ENCODE measurements at places on chromosomes 7 and 10.

DNA sequence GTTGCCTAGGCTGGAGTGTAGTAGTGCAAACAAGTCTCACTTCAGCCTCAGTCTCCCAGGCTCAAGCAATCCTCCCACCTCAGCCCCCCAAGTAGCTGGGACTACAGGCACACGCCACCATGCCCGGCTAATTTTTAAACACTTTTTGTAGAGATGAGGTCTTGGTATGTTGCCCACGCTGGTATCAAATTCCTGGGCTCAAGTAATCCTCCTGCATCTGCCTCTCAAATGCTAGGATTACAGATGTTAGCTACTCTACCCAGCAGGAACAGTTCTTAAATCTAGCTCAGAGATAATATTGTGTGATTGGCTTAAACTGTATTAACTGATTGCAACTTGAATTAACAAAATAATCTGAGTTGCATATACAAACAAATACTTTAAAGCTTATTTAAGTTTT, 82.9 kb downstream of the CDK14 start:
- DNase-seq = no peak

- no peak for DNase-seq
Measured at GRCh38 chr10:76327441-76327840, 896.0 kb downstream of the LRMDA start.

GRCh38 chr10:78460204-78460603, 426.5 kb downstream of the RPS24 start:
- no peak for DNase-seq

GRCh38 chr7:52547308-52547910, 488.0 kb upstream of the POM121L12 start:
- no peak for DNase-seq

DNA sequence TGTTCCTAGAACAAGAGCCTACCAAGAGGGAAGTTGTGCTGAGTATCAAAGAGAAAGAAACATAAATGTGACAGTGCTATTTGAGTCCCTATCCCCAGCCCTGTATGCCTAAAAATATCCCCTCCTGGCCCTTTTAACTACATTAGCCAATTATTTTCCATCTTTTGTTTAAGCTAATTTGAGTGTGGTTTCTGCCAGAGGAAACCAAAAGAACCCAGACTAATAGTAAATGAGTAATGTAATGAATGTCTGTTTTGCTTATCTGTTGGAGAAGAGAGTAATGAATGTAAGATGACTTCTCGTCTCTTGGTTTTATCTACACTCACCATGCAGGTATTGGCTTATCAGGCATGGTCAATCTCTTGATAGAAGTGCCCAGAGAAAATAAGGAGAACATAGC, 134.4 kb upstream of the CDK1 start:
- DNase-seq = no peak

- no peak for DNase-seq
Measured at GRCh38 chr10:122375679-122376160, 1.2 kb downstream of the PLEKHA1 start.

GRCh38 chr10:43647576-43647975, 1.1 kb downstream of the ZNF32 start:
- no peak for DNase-seq

DNA sequence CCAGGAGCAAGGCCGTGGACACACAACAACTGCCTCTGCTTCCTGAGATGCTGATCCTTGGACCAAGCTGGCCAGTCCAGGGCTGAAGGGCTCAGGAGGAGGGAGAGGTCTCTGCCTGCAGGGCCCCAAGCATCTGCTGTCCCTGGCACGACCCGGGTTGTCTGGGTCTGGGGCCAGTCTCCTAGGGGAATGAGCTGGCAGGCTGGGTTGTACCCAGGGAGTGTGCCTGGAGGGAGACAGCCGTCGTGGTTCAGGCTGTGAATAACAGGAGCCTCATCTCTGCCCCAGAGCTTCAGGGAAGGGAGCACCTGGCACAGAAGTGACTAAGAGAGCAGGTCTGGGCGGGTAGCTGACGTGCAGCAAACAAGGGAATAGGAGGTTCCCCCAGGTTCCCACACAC, 17.9 kb upstream of the SERPINE1 start:
- DNase-seq = no peak

DNA sequence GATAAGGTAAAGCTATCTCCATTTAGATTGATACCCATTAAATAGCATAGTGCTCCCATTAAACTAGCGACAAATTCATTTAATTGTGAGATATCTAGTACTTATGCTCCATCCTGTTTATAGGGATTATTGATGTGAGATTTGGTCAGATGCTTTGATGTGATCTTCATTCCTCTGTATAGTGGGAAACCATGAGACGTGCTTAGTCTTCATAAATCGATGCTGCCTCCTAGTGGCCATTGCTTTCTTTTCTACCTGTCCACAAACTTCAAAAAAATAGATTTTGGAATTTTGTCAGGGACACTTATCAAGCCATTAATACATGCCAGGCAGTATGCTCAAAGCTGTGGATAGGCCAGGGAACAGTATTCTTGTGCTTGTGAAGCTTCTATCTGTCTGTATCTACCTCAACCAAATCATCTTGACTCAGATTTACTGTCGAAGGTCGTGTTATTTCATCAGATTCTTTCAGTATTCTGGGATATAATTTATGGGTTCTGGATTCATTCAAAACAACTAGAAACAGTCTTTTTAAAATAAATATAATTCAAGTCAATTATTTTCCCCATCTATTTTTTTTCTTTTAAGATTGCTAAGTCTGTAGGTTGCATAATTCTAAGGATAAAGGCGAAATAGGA, 12.0 kb downstream of the LSM8 start:
- DNase-seq = peak; percentile 26

DNA sequence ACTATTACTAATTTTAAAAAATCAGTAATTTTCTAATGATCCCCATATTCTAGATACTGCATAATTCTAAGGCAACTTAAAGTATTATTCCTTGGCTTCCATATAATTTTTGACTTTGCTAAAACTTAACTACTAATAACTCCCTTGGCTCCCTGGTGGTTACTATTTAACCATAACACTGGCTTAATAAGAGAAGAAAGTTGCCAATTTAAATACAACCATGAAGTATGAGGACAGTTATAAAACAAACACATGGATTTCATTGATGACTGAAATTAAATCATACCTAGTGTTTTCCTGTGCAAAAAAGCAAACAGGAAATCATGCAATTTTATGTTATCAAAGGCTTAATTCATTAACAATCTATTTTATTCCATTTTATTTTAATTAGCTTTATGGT, 1073.9 kb downstream of the GRM8 start:
- DNase-seq = no peak

DNA sequence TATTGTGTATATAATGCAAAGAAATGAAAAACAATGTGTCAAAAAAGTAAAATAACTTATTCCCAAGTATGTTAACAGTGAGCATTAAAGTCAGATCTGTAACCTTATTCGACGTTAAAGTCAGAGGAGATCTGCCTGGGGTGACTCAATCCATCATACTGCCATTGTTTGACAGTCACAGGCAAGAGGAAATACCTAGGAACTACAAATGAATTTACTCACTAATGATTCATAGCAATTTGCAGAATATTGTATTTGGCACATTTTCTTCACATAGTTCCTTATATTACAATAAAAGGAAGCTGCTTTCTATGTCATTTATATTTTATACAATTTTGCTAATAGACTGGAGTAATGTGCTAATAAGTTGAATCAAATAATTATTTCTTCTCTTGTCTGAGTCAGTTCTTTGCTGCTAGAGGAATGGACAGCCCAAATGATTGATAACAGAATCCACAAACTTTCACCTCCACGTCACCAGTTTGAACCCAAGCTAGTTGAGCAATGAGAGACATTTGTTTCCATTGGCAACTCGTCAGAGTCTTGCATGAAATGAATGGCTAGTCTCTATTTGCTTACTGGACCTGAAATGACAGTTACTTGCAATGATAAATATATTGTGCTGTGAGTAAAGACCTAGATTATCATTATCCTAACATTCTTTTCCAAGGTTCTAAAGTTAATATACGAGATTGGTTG, 48.5 kb upstream of the TMEM106B start:
- no peak for DNase-seq

- DNase-seq = no peak
Measured at GRCh38 chr7:18655506-18655905, 160.0 kb downstream of the HDAC9 start.

DNA sequence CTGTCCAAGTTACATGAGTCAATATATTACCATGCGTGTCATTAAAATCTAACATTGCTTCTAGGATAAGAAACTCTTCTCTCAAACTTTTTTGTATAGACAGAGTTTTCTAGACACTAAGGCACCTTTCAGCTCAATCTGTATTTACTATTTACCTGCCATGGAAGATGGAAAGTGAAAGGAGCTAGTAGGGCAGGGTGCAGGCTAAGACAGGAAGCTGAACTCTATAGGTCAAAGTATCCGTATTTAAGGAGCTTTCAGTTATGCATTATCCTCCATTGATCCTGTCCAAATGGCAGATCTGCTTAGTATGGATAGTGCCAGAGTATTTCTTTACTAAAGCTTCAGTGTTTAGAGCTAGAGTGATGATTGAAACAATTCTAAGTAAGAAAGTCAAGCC, 612.8 kb downstream of the IPMK start:
- DNase-seq = no peak

DNA sequence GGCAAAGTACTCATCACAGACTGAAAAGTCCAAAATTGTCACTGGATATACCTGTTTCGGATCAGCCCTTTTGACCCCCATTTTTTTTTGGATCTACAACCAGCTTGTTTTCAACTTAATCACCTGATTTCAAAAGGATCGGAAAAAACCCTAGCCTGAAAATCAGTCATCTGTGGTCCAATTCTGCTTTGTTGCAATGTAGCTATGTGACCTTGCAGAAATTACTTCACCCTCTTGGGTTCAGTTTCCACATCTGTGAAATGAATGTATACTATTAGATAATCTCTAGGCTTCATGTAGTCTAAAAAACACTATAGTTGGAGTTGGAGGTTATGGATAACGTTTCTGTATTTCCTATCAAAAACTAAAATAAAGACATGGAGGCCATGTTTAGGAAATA, 37.1 kb downstream of the STEAP4 start:
- no peak for DNase-seq

DNA sequence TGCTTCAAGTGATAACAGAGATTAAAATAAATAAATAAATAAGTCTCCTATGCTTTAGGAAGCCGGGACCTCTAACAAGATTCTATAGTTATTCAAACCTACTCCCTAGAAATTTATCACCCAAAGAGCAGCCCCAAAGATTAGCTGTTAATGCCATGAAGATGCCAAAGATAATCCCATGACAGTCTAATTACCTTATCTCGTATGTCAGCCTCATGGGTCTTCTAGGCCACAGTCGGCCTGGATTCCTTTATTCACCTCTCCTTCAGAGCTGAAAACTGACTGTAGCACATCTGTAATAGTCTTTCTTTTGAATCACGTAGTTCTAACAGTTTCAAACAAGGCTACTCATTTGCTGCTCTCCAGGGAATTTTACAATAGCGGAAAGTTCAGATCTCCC, 24.2 kb downstream of the COL1A2 start:
- DNase-seq = no peak

- DNase-seq = peak; percentile 7
Measured at GRCh38 chr10:58291538-58292174, 22.7 kb downstream of the CISD1 start.

GRCh38 chr7:69162326-69162725, 435.9 kb upstream of the AUTS2 start:
- no peak for DNase-seq

DNA sequence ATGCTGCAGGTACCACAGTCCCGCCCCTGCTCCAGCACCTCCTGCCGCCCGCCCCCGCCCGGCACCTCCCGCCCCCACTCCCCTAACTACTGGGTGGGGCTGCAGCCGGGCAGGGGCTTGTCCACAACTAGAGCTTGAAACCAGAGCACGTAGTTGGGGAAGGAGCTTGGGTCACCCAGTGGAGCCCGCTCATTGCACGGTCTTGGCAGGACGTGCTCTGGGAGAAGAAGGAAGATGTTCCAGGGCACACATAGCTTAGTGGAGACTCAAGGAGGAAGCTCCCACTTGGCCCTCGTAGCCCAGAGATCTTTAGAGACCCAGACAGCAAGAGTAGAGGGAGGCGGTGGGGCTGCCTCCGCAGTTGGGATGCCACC, 692 bp downstream of the IGFBP1 start:
- no peak for DNase-seq

GRCh38 chr7:130929896-130930659, 196.1 kb upstream of the KLF14 start:
- no peak for DNase-seq

DNA sequence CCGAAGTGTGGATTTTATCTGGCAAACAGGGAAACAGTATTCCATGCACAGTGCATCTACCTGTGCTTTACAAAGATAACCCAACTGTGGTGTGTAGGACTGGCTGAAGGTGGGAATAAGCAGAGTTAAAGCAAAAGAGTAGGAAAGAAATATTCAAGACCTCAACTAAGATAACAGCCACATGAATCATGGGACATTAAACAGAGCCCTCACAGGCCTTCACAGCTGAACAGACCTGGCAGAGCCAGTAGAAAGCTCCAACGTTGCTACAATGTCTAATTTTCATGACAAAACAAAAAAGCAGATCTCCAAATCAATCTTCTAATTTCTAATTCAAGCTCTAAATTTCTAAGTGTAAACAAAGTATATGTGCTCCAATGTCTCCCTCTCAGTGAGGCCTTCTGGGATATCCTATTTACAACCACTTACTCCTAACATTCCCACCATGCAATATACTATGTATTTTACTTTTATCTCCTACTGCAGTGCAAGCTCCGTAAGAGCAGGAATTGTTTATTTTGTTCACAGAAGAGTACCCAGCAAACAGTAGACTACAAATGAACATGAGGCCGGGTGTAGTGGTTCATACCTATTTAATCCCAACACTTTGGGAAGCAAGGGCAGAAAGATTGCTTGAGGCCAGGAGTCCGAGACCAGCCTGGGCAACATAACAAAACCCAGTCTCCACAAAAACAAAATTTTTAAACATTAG, 63.5 kb downstream of the UBE2H start:
- DNase-seq = peak; percentile 24

- DNase-seq = no peak
Measured at GRCh38 chr10:132774902-132775863, 10.8 kb downstream of the NKX6-2 start.

GRCh38 chr10:50369931-50370330, 118.6 kb upstream of the ASAH2 start:
- DNase-seq = no peak

DNA sequence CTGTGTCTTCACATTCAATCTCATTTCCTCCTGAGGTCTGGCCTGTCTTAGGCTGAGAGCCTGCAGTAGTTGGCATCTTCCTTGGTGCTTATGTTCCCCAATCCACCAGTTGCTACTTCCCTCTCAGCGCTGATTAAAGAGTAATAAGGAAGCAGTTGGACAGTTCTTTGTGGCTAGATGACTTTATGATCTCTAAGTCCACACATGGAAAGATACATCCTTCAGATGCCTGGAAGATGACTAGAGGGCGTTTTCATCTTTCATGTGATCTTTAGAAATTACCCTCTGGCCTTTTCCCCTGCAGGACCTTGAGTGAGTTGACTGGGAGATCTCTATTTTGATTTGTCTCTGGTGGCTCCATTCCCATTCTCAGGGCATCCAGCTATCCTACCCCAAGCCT, 204.5 kb downstream of the GRM3 start:
- no peak for DNase-seq

DNA sequence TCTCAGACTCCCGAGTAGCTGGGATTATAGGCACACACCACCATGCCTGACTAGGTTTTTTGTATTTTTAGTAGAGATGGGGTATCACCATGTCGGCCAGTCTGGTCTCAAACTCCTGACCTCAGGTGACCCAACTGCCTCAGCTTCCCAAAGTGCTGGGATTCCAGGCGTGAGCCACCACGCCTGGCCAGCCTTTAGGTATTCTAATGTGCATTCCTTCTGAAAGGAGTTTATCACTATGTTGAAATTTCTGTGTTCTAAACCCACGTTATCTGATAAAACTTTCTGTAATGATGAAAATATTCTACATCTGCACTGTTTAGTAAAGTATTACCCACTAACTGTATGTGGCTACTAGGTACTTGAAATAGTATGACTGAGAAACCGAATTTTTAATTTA, 110.6 kb upstream of the IMMP2L start:
- no peak for DNase-seq

Data from NCI-H2081 treated with DMSO at 0.1 percent for 48 hours (cell line).